ENCODE measurements at places on chromosomes 5 and 9.
A peak's percentile ranks its signal among the peaks of the same experiment; 100 is the strongest.

DNA sequence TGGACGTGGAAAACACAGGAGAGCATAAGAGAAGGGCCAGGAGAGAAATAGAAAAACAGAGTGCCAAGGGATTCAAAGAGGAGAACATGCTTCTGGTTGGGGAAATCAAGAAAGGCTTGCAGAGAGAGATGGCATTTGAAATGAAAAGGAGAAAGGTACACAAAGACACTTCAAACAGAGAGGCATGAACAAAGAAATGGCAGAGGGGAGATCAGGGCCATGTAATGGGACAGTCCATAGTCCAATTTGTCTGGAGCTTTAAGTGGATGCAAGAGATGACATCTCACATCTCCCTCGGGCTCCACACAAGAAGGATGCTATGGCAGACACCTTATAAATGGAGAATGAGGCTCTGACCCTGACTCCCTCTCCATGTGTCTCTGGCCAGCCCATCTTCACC lies 331.1 kb downstream of the MLLT3 start:
- no peak for DNase-seq

- no peak for DNase-seq
Measured at GRCh38 chr5:168423971-168424370, 62.3 kb upstream of the RARS1 start.

- DNase-seq, result no peak
Measured at GRCh38 chr9:127776195-127776923, 2.1 kb downstream of the SH2D3C start.

- peak; percentile 51 for DNase-seq
Measured at GRCh38 chr5:80408484-80409366, 861 bp downstream of the ZFYVE16 start.

- DNase-seq, result no peak
Measured at GRCh38 chr9:8858596-8859161, 1059.1 kb upstream of the DMAC1 start.

GRCh38 chr5:177404641-177405179 lies 4.2 kb upstream of the PFN3 start:
- DNase-seq, result no peak

DNA sequence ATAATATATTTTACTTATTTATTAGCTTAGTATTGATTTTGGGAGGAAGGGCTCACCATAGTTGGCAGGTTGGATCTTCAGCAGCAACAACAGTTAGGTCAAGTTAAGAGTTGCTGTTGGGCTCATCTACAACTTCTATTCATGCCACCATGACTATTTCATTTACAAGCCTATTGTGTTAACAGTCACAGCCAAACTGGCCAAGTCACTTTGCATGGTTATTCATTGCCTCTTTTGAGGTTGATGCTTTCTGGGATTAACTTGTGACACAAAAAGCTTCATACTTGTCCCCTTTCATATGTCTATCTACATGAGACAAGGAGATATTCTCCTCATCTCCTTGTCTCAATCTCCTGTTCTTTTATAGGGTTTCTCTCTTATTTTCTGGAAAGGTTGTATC lies 98.3 kb downstream of the WDR70 start:
- no peak for DNase-seq

- no peak for DNase-seq
Measured at GRCh38 chr5:79189439-79190234, 46.3 kb upstream of the JMY start.

GRCh38 chr5:97832645-97833296 lies 649.7 kb upstream of the RIOK2 start:
- DNase-seq, result no peak

DNA sequence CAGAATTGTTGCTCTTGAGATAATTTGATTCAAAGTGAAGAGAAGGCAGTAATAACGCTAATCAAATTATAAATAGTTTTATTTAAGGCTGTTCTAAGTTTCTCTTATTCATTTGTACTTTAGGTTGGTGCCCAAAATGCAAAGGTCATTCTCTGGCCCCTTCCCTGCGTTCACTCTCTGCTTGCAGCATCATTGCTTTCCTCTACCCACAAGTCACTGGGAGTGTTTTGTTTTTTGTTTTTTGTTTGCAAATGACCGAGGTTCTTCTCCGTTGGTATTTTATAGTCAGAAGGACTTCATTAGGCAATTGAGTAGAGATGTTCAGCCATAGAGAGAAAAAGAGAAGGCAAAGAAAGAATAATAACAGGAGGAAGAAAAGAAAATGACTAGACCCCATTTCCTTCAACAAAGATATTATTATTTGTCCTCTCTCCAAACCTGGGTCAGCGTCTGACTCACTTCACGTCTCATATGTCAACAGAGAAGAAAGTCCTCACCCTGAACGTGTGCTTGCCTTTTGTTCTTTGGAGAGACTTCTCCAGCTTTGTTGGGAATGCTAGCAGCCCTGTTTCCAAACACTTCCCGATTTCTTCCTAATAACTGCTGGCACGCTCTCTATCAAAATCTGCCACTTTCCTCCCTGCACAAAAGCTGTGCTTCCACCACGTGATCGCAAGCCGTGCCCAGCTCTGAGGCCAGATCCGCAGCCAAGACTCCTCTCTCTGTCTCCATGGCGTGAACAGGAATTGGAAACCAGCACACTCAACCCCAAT lies 119.8 kb downstream of the EBF1 start:
- DNase-seq, result peak; percentile 63

DNA sequence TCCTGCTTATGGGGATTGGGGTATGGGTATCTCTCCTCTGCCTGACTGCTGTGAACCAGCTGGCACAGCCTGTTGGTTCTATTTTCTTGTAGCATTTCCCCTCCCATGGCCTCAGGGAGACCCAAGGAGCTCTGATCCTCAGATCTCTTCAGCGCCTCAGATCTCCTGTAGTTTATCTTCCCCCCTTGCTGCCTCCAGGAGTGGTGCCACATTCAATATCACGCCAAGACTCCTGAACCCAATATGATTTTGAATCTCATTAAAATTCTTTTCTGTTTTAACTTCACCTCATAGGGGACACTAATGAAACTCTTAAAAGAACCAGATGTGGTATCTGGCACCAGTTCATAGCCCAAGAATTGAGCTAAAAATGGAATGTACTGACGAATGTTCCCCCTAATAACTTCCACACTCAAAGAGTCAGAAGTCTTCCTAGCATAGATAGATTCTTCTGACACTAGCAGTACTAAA lies 59.6 kb upstream of the LIFR start:
- DNase-seq, result no peak

DNA sequence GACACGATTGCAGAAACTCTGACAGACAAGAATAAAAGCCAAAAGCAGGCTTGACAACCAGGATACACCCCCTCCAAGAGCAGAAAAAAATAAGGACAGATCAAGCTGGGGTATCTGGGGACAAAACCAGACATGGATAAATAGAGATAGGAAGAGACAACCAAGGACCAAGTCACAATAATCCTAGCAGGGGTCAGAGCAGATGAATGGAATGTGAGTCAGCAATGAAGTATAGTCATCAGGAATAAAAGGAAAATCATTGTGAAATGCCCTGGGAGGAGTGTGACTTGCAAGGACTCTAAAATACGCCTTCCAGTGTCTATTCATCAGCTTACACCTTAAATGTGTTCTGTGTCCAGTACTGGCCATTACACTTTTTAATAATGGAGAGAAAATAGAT lies 206.8 kb downstream of the CAAP1 start:
- DNase-seq, result no peak

DNA sequence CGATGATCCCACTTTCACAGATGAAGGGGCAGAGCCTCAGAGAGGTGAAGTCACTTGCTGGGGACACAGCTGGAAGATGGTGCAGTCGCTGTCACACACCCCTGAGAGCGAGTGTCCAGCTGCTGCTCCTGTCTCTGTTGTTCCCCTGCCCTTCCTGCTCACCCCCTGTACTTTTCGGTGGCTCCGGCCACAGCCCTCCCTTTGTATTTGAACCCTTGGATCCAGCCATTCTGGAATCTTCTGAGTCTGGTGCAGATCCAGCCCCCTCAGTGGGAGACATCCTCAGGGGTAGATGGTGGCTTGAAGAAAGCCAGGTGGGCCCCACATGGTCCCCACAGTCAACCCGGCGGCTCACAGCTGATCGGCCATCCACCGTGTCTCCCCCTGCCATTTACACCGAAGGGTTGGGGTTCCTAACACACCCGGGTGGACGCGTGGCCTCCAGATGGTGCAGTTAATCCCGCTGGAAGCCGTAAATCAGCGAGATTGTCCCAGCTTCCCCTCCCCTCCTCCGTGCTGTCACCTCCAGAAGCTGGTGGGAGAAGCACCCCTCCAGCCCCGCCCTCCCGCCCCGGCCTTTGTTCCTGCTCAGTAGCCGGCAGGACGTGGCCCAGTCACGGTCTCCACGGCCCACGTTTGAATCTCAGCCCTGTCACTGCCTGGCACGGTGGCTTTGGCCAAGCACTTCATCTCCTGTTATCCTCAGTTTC lies 204.8 kb downstream of the C9orf50 start:
- DNase-seq, result no peak

GRCh38 chr9:135770203-135770535 lies 68.2 kb downstream of the KCNT1 start:
- no peak for DNase-seq

- no peak for DNase-seq
Measured at GRCh38 chr5:177466861-177467260, 6.6 kb downstream of the DBN1 start.

GRCh38 chr9:121684381-121685145 lies 33.1 kb downstream of the DAB2IP start:
- DNase-seq, result no peak

DNA sequence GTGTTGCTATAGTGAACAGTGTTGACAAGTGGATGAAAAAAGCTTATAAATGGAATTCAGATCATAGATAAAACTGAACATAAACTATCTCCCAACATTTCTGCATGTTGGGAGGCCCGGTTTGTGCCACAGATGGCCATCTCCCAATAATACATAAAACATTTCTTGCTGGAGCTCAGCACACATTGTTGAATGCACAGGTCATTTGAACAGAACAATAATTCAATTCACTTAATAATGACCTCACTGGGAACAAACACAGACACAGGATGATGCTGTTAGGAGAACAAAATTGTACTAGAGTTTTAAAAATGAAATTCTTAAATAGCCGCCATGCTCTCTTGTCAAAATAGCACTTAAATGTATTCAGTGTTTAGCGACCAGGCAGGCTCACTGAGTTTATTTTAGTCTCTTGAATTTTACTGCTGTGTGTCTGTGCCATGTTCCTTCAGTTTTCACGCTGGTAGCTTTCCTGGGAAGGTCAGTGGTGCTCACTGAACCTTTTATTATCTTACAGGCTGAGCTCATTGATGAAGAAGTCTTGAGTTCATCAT lies 85.0 kb upstream of the SSBP2 start:
- no peak for DNase-seq

- DNase-seq, result no peak
Measured at GRCh38 chr9:88528080-88528790, 6.7 kb upstream of the NXNL2 start.

- DNase-seq, result no peak
Measured at GRCh38 chr9:25755951-25756350, 77.7 kb upstream of the TUSC1 start.

- DNase-seq, result no peak
Measured at GRCh38 chr5:103860327-103860726, 297.7 kb upstream of the NUDT12 start.

DNA sequence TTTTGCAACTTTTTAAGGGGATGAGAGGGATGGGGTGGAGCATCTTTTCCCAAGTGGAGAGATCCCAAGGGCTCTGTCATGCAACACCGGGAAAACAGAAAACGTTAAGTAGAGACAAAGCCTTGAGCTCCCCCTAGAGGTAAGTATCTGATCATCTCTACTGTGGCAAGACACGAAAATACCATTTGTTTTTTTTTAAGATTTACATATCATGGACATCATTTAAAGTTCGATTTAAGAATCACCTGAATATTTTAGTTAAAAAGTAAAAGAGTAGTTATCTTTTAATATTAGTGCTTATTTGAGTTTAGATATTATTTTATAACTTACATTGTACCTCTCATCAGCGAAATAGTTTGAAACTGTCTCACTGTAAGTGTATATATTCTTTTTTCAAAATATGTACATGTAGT lies 200.4 kb downstream of the LRRC70 start:
- DNase-seq, result no peak

DNA sequence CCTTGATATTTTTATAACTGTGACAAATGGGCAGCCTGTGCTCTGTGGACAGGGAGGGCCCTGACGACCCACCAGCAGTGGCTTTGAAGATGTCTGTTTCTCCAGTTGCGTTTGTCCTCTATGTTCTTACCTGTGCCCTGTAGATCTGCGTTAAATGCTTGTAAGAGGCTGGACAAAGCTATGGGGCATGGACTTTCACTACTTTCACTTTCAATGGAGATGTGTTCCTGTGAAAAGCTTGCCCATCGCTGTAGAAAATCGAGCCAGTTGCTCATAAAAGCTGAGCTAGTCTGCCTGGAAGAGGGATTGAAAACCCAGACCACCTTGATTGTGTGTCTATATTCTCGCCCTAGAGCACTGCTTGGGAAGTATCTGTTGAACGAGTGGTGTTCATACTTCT lies 74.1 kb downstream of the PSAT1 start:
- DNase-seq, result no peak

GRCh38 chr5:68329554-68330255 lies 114.1 kb downstream of the PIK3R1 start:
- no peak for DNase-seq

GRCh38 chr9:135344915-135345500 lies 134.6 kb upstream of the PPP1R26 start:
- no peak for DNase-seq

GRCh38 chr9:16131264-16131663 lies 578.4 kb downstream of the CCDC171 start:
- DNase-seq, result no peak

GRCh38 chr9:129185991-129186390 lies 7.9 kb upstream of the IER5L start:
- no peak for DNase-seq

- DNase-seq, result no peak
Measured at GRCh38 chr9:18771011-18771410, 262.0 kb downstream of the SAXO1 start.

DNA sequence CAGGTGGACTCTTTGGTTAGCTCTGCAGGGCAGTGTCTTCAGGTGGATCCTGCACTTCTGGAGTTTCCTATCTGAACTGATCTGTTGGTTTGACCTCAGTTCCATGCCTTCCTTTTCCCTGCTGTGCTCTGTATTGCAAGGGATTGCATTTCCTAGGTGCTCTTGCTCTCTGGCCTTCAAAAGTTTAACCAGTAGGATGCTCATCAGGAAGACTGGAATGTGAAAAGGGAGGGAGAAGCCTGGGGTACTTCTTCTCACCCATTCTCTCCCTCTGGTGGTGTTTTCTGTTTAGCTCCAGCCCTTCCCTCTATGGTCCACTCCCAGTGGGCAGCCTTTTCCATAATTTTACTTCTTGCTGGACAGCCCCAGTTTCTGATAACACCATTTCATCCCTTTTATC lies 78.5 kb downstream of the ZNF618 start:
- no peak for DNase-seq

- DNase-seq, result no peak
Measured at GRCh38 chr5:14995229-14995628, 123.7 kb upstream of the ANKH start.

- DNase-seq, result no peak
Measured at GRCh38 chr5:151902215-151902614, 22.4 kb downstream of the GLRA1 start.

DNA sequence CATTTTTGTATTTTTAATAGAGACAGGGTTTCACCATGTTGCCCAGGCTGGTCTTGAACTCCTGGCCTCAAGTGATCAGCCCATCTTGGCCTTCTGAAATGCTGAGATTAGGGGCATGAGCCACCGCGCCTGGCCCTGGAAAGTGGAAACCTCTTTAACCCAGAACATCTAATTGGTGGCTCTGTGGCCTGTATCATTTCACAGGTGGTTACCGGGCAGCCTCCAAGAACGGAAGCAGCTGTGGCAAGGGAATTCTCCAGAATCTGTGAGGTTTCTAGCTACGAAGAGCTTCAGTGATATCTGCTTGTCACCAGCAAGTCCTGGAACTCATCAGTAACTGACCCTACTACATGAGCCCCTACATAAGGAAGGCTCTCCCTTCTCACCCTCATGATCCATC lies 194.9 kb downstream of the DCP2 start:
- DNase-seq, result no peak
